ELR (cell line): ENCODE measurements at places on chromosomes 4 and X.

- DNase-seq, result no peak
These were observed 152.2 kb downstream of the CBLL2 start for GRCh38 chrX:22424919-22425318.

DNA sequence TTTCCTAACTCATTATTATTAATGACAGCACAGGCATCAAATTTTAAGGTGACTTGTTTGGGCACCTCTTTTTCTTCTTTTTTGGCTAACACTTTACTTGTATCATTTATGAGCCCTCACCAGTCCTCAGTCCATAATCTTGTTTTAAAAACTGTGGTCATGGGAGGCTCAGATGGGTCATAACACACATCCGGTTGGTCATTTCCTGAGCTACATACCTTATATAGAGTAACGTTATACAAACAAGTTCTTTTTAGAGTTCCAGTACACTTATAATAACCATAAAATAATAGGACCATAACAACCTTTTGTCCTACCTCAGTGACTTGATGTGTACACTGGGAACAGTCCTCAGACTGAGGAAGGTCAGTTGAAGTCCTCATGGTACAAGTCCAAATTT lies 21.1 kb upstream of the PLS3 start:
- peak; percentile 48 for DNase-seq

- peak; percentile 95 for DNase-seq
These were observed 961 bp upstream of the NOCT start for GRCh38 chr4:139014371-139015268.

GRCh38 chr4:105356194-105356593 lies 117.7 kb downstream of the PPA2 start:
- DNase-seq, result no peak

GRCh38 chr4:24517676-24518075 lies 66.7 kb downstream of the DHX15 start:
- DNase-seq, result no peak

DNA sequence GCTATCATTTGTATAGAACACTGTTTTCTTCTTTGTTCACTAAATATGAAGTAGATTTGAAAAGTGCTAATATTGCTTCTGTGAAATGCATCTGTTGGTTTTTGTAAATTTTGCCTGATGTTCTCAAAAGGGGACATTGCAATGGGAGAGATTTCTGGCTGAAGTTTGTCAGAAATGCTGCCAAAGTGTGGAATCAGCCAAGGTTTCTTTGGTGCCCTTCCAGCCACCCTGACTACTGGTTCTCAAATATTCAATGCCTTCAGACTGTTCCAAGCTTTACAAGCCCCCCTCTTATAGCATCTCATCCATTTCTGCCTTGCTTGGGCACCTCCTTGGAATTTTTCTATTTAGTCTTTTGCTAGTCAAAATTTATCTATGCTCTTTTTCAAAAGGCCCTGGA lies 60.6 kb upstream of the TMLHE start:
- no peak for DNase-seq

- DNase-seq, result no peak
These were observed 65.7 kb upstream of the TTC29 start for GRCh38 chr4:147011411-147011810.

DNA sequence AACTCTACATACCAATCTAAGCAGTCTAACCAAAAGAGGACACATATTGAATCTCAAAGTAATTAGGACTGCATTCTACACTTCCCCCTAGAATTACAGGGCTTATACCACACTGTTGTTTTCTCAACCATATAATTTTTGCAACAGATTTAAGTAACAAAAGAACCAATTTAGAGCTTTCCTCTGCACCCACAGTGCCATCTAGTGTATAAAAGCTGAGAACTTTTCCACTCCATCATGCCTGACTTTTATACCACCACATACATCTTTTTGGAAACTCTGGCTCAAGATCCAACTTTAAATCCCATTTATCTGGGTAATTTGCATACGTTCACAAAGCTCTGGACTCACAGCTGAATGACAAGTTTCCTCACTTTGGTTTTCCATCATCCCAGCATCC lies 99.5 kb downstream of the EFHC2 start:
- DNase-seq, result peak; percentile 43

DNA sequence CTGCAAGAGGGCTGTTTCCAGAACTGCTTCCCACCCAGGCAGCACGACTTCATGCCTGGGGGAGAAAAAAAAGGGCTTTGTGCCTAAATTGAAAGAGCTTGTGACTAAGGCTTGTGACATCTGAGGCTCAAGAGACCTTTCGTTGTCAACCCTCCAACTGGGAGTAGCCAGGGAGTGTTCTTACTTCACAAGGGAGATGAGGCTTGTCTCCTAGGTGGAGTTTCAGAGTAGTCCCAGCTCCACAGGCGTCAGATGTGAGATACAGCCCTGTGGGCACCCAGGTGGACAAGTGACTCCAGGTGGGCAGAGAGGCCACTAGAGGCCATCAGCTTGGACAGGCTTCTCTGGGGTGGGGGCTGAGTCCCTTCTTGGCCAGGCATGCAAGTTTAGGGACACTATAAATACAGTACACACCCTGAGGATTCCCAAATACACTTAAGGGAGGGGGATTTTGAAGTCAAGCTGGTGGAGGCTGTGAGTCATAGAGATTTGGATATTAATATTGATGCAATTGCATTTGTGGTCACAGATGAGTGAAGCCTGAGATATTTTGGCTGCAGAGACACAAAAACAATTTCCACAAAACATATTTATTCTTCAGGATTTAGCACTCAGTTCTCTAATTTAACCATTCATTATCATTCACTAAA lies 40.1 kb upstream of the SETD7 start:
- DNase-seq, result peak; percentile 60

DNA sequence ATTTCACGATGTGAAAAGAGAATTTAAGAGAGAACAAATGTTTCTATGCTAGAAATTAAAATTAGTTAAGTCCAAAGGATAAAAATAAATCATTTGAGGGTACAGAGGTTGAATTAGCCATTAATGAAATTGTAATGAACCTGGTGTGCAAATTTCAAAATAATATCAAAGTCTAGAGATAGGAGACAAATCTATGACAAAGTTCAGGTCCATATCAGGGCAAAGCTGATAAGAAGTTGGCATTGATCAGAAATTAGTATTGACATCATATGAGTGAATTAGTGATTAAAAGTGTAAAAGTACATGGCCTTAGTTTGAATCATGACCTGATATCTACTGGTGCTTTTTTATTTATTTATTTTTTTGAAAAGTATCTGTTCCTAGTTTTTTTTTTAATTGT lies 33.8 kb upstream of the UGT2A3 start:
- no peak for DNase-seq

DNA sequence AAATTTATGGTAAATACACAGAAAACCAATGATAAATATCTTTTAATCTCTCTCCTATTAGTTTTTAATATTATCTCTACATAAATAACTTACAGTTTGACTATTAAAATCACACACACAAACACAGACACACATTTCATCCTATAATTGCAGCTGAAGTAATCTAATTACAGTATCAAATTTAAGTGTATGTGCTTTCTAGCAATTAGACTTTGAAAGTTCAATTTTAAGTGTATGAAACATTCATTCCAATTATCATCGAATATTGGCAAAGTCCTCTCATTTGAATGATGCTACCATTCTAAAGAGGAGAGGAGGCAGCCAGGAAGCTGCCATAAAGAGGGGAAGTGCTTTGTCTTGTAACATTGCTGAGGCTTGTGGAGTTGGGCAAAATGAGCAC lies 221.2 kb upstream of the PABPC4L start:
- no peak for DNase-seq

- DNase-seq, result no peak
These were observed 52.7 kb downstream of the CPLX1 start for GRCh38 chr4:773214-773613.

GRCh38 chr4:16439768-16440167 lies 213.5 kb upstream of the TAPT1 start:
- DNase-seq, result no peak

DNA sequence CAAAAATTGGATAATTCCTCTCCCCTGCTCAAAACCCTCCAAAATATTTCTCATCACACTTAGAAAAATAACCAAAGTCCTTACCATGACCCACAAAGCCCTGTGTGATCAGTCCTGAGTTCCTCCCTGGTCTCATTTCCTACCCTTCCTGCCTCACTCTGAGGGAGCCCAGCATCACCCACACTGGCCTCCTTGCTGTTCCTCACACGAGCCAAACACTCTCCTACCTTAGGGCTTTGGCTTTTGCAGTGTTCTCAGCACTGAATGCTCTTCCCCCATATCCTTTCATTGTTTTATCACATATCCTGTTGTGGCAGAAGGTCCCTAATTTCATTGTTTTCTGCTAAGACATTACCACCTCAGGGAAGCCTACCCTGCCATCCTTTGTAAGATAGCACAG lies 12.2 kb downstream of the MGAT4D start:
- no peak for DNase-seq

DNA sequence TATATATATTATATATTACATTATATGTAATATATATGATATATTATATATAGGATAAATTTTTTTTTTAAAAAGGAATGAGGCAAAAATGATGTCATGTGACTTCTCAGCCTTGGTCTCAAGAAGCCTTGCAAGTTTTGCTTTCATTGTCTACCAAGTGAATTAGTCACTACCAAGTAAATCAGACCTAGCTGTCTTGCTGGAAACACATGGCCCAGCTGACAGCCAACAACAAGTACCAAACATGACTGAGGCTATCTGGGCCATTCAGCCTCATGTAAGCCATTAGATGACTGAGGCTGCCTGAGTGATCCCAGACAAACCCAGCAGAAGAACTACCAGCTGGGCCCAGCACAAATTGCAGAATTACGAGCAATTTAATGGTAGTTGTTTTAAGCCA lies 44.9 kb downstream of the HAND2 start:
- DNase-seq, result no peak

- no peak for DNase-seq
These were observed 48.0 kb downstream of the ETNPPL start for GRCh38 chr4:108714880-108715279.

- DNase-seq, result no peak
These were observed 119.0 kb downstream of the RTL3 start for GRCh38 chrX:78540171-78540570.

DNA sequence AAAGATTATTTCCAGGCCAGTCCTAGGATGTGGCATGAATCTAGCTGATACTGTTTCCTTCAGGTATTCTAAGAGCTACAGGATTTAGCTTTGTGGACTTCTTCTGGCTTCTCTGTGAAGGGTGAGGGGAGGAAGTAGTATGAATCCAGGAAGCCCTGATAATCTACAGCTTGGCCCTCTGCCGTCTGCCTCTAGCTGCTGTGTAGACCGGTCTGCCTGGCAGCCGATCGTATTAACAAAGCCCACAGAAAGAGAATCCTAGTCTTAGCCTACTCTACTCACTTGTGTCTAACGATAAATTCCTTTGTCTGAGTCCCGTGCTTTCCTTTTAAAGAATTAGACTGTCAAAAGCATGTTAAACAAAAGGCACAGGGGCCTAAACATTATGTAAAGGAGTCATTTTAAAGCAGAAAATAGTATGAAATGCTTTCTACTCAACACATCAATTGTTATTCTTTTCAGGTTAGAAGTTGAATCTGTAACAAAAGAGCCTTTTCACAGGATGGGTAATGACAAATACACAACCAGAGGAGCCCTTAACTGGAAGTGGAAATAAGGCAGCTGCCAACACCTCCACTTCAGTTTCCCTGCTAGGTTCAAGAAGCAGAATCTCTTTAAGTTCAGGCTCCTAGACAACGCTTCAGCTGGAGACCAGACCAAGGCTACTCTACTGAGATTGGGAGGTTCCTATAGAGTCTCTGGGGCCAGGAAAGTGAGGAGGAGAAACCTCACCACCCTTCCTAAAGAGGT lies 48.9 kb upstream of the UCP1 start:
- no peak for DNase-seq

DNA sequence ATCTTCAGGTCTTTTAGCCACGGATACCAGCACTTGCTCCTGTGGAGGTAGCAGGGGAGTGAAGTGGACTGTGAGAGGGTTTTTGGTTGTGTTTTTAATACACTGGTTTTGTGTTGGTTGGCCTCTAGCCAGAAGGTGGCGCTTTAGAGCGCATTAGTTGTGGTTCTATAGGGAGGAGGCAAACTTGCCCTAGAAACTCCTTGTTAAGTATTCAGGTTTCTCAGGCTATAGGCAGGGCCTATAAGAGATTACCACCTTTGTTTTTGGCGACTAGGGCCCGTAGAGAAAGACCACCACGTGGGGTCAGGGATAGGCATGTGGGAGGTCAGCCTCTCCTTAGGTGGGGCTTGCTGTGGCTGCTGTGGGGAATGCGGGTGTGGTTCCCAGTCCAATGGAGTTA lies 221.6 kb upstream of the SPANXN4 start:
- DNase-seq, result no peak

GRCh38 chr4:66769441-66769840 lies 775.9 kb downstream of the CENPC start:
- peak; percentile 18 for DNase-seq
